ENCODE measurements at places on chromosomes 6 and 20.
A peak's percentile ranks its signal among the peaks of the same experiment; 100 is the strongest.

- DNase-seq, result no peak
Measured at GRCh38 chr6:166800137-166800536, 156.2 kb downstream of the RNASET2 start.

DNA sequence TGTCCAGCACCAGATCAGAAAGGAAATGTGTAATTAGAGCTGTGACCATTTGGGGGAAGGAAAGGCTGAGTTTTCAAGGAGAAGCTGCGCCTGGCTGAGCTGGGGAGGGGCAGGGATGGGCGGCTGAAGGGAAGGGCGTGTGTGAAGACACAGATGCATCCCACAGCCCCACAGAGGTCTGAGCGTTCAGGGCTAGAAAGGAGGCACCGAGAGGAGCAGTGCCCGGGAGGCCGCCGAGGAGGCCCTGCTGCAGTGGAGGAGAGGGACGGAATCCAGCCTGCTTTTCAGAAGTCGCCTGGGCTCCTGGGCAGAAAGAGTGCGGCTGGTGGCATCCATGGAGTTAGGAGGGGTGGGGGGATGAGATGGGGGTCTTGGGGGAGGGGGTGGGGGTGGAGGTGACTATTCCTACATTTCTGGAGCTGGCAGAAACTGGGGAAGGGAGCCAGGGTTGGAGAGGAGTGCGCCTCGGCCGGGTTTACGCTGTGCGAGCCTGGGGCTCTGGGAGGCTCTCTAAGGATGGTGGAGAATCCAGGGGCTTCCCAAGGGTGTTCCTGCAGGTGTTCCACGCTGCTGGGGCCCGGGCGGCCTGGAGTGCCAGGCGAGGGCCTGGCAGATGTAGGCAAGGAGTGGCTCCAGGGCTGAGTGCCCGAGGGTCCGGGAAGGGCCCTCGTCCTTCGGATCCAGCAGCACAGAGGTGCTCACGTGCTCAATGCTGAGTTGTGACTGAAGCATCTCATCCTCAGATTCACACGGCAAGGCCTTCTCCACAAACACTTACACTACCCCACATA lies 41.8 kb downstream of the WDR27 start:
- DNase-seq, result no peak

DNA sequence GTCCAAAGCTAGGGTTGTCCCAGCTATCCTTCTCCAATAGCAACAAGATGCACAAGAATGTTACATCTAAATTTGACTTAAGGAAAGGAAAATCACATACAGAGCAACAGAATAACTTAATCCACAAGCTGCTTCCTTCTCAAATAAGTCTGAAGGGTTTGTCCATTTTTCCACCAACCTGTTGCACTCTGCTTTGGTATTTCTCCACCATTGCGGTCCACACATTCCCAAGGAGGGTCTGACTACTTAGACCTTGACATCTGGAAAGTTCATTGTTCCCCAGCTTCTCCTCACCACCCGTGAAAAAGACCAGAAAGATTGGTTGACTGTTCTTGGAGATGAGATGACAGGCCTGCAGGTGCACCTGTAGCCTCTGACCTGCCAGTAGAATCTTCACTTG lies 72.5 kb downstream of the PDSS2 start:
- DNase-seq, result no peak

- DNase-seq, result no peak
Measured at GRCh38 chr20:47988676-47989075, 203.4 kb upstream of the SULF2 start.

GRCh38 chr6:139583420-139583819 lies 209.0 kb upstream of the CITED2 start:
- DNase-seq, result no peak

GRCh38 chr6:33165581-33166258 lies 26.5 kb downstream of the COL11A2 start:
- no peak for DNase-seq

DNA sequence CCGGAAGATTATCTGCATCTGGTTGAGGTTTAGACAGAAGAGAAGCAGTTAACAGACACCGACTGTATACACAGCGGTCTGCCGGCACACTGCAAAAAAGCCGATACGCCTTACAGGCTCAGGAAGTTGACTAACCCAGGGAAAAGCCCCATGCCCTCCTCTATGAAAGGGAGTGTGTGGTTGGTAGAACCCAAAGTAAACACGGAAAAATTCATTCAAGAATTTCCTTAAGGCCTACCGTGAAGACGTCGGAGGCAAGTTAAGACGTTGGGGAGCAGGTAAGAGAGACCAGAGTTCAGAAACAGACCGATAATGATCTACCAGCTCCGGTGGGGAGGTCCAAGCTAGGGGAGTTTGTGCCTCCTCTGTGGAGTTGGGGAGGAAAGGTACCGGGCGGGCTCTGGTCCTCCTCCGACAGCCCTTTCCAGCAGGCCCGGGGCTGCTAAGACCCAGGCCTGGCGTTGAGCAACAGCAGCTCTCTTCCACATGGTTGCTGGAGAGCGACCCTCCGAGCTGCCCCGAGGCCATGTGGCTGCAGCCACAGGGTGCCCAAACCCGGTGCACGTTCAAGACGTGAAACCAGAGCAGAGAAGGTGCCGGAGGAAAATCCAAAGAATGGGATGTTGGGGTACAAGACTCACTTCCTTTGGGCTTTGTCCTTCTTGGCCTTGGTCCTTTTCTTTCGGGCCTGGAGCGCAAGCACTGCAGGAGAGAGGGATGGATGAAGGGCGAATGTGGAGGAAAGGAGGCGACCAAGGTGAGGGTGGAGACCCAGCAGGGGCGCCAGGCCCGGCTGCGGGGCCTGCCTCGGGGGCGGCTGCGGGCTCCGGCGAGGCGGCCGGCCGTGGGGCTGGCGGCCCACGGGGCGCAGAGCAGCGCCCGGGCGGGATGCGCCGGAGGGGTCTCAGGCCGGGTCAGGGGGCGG lies 809 bp downstream of the SRPK1 start:
- DNase-seq, result peak; percentile 68

- no peak for DNase-seq
Measured at GRCh38 chr6:166202321-166202733, 34.7 kb upstream of the TBXT start.

DNA sequence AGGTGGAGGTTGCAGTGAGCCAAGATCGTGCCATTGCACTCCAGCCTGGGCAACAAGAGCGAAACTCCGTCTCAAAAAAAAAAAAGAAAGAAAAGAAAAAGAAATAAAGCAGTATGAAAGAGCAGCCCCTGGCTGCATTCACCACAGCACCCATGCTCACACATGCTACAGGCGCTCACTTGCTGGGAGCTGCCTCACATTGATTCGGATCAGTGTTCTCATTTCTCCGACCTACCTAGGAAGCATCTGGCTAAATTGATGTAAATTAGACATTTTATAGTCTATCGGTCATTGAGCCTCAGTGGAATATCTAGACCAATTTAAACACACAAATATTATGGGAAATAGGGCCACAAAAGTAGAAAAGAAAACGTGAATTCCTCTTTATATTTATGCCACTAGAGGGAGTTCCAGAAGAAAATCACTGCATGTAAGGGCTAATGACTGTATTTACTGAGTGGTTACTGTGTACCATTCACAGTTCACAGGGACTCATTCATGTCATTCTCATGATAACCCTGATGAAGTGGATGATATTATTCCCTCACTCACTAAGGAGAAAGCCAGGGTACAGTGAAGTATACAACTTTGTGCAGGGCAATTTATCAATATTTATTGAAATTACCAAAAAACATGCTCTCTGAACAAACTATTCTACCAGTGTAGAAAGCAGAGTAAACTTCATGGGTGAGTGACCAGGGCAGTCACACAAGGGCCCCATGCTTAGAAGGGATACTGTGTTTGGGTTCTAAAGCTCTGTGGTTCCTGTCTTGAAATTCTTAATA lies 5.3 kb upstream of the MOG start:
- DNase-seq, result no peak

GRCh38 chr6:2008383-2008976 lies 236.9 kb downstream of the GMDS start:
- DNase-seq, result no peak

GRCh38 chr20:62603021-62603906 lies 39.0 kb upstream of the SLCO4A1 start:
- peak; percentile 62 for DNase-seq

DNA sequence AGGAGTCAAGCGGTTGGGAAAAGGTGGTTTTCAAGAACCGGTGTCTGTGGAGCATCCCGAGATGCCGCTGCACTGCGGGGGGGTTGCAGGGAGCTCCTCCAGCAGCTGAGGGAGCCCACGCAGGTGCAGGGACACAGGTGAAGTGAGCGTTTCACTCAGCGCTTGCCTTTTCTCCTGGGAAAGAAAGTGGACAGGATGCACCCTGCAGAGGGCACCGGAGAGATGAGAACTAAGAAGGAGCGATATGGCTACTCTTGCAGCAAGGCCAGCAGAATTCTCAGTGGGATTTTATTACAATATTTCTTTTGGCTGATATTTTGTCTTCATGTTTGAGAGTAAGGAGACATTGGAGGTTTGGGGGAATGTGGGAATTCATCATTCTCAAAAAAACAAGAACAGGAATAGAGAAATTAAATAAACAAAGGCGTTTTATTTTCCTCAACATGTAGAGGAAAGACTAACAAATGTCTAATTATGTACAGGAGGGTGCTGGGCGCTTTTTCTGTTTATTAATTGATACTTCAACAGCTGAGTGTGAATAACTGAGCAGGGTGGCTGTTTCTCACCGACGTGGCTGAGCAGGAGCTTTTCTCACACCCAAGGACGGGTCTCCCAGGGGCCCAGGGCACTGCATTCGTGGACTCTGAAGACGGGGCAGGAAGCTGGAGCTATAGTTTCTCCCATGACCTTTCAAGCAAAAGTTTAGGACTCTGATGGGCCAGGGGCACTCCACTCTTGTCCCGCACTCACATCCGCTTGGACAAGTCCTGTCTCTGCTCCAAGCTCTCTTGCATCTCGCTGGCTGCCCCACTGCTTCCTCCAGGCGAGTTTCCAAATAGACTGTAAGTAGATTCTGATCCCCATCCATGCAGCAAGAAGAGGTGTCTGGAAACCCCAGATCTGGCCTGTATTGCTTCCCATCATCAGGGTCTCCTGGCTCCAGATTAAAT lies 176.1 kb downstream of the SMOC2 start:
- DNase-seq, result no peak

DNA sequence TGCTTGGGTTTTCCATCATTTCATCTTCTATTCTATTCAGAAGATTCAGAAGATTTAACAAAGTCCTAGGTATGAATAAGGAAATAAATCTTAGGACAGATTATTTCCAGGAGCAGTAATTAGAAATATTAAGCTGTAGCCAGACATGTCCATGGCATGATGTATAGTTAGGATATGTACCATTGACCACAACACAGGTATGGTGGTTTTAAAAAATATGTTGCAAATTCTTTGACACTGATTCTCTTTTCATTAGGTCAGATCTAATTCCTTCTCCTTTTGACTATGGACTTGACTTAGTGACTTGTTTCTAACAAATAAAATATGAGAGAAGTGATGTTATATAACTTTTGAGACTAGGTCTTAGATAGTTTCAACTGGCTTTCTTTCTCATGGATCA lies 23.5 kb upstream of the PDE7B start:
- no peak for DNase-seq

GRCh38 chr6:99514089-99514488 lies 1.1 kb downstream of the USP45 start:
- no peak for DNase-seq

DNA sequence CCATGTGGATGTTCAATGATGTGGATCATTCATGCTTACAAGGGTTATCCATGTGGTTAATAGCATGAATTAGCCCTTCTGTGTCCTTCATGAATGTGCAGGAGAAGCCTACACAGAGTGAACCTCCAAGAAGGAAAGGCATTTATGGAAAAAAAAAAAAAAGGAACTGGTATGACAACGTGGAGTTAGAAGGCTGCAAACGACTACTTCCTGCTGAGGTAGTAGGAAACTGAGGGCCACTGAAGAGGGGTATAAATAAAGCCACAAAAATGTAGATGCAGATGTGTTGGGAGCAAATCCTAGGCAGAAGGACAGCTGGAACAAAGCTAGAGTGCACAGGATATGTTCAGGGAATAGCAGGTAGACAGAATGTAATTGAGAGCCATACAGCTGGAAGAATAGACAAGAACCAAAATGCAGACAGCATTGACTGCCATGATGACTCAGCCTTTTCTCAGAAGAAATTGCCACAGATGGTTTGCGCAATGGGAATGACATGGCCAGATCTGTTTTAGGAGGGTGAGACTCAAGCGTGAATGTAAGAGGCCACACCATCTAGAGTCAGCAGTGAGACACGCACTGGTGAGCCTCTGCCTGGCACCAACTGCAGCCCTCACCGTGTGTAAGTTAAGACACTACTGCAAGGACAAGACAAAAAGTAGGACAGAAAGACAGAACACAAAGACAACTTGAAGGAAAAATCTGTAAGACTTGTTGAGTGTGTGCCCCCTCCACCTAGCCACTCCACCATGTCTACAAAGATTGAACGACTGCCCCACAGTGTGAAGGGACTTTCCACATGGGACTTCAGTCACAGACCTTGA lies 79.8 kb downstream of the KIF13A start:
- DNase-seq, result no peak

GRCh38 chr6:90716376-90716775 lies 129.5 kb upstream of the MAP3K7 start:
- DNase-seq, result no peak

GRCh38 chr20:54048481-54048880 lies 21.9 kb downstream of the BCAS1 start:
- DNase-seq, result no peak

GRCh38 chr6:39801456-39802251 lies 9.5 kb downstream of the DAAM2 start:
- no peak for DNase-seq

DNA sequence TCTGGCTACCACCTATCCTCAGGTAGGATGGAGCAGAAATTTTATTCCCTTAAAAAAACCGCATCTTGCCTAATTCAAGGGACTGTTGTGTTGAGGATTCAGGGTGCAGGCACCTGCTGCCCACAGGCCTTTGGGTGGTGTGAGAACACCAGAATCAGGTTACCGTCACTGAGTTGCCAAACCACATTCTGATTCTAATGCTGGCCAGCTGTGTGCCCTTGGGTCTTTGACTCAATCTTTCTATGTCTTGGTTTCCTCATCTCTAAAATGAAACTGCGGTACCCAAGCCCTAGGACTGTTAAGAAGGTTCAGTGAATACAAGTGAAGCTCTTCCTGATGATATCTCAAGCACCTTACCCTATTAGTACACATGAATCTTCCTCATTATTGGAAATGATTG lies 827.3 kb downstream of the DHX35 start:
- DNase-seq, result no peak

DNA sequence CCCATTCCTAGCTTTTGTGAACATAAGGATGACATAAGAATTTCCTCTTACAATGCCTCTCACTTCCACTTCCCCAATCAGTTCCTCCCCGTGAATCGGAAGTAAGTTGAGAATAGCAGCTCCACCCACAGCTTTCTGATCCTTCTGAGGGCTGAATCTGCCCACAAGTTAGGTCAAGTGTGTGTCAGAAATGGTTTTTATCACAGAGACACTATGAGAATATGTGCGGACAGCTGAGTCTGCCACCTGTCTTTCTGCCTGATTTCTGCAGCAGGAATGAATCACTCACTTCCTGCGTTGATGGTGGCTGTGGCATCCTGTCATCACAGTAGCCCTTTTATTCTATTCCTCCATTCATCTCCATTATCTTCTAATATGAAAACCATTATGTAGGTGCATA lies 70.2 kb downstream of the RIN2 start:
- DNase-seq, result no peak

GRCh38 chr6:125140808-125141207 lies 12.8 kb upstream of the TPD52L1 start:
- DNase-seq, result no peak

GRCh38 chr20:58065508-58066361 lies 162.7 kb downstream of the ANKRD60 start:
- no peak for DNase-seq

GRCh38 chr6:145583753-145584152 lies 151.6 kb downstream of the EPM2A start:
- DNase-seq, result no peak

- no peak for DNase-seq
Measured at GRCh38 chr20:20286061-20286460, 81.8 kb upstream of the INSM1 start.

GRCh38 chr6:108559097-108559883 lies 1.4 kb upstream of the FOXO3 start:
- DNase-seq, result peak; percentile 86
